ENCODE measurements at places on chromosomes 12 and 14.

DNA sequence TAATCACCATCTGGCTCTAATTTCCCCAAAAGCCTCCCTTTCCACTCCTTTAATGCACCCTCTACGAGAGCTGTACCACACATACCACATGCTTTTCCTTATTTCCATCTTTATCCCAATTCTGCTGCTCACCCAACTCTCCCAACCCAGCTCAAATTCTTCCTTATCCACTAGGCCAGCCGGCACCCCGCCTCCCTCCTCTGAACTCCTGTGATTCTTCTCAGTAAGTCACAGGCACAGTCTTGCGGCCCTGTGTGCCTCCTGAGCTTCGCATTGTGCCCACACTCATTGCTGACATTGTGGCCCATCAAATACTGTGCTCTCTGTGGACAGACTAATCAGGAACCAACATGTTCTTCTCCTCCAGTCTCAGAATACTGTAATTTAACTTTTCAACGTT is 45.4 kb downstream of the APPL2 start:
- DNase-seq, result no peak

- no peak for DNase-seq
Observed at GRCh38 chr12:122389677-122390076, 32.8 kb downstream of the CLIP1 start.

DNA sequence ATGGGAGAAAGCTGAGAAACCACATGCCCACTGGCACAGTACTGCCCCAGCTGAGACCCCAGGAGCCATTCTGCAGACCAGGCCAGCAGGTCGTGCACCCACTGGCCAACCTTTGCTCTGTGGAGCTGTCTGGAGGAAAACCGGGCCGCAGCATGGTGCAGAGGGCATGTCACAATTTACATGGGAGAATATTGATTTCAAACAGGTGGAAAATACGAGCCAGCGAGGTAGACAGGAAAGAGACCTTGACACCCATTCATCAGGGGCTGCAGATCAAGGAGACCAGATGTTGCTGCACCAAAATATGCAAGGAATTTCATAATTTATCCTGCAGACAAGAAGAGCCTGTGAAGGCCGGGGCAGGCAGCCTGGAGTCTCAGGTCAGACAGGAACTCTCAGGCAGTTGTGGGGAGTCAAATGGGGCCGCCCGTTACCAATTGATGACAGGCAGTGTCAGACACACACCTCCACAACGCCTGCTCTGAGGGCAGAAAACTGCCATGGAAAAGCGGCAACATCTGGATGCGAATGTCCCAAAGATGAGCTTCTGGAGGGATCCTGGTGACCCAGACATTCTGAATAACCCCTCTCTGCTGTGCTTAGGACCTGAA is 74.6 kb upstream of the BCL11B start:
- DNase-seq, result no peak

DNA sequence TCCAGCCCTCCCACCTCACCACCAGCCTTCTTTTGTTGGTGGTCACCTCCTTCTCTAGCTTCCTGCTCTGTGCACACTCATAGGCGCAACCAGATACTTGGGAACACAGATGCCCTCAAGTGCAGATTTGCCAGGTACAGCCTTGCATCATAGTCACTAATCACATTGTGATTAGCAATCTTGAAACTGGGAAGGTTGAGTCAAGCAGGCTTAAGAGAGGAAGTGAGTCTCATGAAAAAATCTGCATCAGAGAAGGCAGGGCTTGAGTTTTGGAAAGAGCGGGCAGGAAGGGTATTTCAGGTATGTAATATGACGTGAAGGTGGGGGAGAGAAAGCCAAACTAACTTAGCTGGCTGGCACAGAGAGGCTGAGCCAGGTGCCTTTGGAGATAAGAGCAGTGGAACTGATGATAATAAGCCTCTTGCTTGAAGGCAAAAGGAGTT is 2.7 kb upstream of the RABGGTA start:
- DNase-seq, result peak; percentile 70

DNA sequence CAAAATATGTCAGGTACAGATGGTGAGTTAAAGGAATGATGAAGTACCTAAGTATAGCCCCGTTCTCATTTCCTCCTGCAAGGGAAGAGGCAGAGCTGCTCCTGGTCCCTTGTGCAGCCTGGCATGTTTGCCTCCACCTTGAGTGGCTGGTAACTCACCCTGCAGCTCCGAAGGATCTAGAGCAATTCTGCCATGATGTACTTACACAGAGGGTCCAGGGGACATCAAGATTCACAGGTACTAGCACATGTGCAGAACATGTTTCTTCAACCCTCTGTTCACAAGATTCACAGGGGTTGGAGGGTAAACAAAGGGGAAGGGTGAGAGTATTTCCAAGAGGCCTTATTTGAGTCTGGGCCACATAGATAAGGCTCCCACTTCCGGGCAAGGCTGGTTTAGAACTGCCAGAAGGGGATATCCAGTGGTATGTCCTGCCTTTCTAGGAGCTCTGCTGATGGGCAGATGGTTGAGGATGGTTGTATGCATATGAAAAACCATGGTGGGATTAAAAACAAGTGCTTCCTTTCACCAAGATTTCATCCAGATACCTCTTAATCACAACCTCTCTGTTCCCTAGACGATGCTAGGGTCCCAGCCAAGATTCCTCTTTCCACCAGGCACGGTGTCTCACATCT is 7.7 kb downstream of the DCTN2 start:
- no peak for DNase-seq

- DNase-seq, result no peak
Observed at GRCh38 chr12:110647631-110648040, 33.7 kb downstream of the TCTN1 start.

DNA sequence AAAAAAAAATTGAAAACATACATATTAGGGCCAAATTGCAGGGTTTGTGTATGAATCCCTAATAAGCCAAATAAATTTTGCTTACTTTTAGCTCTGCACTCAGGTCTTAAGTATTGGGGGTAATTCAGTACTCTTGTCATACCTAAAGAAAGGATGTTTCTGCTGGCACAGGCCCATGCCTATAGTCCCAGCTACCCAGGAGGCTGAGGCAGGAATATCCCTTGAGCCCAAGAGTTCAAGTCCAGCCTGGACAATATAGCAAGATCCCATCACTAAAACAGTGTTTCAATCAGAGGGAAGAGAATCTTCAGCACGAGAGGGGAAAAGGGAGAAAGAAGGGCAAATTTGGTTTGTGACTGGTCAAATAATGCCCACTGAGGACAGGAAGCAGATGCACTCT is 3.4 kb upstream of the GPR19 start:
- no peak for DNase-seq

DNA sequence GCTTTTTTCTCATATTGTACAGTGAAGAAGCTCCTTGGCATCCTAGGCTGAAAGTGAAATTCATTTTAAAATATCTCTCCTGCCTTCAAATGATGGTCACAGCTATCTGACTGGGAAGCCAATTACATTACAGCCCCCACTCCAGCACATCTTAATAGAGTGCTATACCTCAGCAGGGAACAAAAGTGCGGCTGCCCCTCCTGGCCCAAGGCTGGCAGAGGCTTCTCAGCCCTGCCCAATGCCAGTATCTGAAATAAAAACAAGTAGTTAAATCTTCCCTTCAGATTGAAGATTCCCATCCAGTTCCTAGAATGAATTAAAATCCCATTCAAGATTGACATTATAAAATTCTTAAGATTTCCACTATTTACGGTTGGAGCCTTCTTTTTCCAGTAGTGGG is 54.9 kb upstream of the GNG2 start:
- no peak for DNase-seq

GRCh38 chr12:128903236-128903635 is 50.0 kb downstream of the GLT1D1 start:
- DNase-seq, result no peak

DNA sequence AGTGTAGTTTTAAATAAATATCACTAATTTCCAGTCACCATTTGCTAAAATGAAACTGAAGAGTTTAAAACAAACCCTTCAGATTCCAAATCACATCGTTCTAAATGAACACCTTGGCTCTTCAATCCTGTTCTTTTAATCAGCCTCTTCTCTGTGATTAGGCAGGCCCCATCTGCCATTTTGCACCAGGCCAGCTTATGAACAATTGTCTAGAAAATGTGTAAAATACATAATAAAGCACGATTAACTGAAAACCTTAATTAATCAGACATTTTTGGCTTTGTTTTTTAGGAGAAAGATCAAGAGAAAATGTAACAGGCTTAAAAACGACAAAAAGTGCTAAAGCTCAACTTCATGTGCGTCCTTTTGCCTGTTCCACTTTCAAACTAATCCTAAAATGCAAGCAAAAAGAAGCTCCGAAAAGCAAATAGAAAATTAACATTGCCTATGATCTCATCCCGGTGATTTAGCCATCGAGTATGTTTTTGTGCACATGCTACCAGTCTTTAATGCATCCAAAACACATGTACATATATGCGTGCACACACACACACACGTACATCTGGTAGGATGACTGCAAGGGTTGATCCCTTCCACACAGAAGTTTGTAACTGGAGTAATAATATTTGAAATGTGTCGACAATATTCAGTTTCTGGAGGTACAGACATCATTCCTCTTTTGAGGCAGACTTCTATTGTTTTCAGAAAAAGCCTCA is 288.6 kb downstream of the FOXN3 start:
- DNase-seq, result no peak

- no peak for DNase-seq
Observed at GRCh38 chr14:93019970-93020369, 95.8 kb downstream of the ITPK1 start.

Measured in stimulated activated CD4-positive, alpha-beta T cell treated with anti-CD3 and anti-CD28 coated beads, Interleukin-4, amount 100 ng/mL, for 24 hours (primary cell).